GOT3 (cell line): ENCODE measurements at places on chromosomes 3 and 15.

- DNase-seq = no peak
Measured at GRCh38 chr15:73078722-73079121, 26.5 kb downstream of the NEO1 start.

DNA sequence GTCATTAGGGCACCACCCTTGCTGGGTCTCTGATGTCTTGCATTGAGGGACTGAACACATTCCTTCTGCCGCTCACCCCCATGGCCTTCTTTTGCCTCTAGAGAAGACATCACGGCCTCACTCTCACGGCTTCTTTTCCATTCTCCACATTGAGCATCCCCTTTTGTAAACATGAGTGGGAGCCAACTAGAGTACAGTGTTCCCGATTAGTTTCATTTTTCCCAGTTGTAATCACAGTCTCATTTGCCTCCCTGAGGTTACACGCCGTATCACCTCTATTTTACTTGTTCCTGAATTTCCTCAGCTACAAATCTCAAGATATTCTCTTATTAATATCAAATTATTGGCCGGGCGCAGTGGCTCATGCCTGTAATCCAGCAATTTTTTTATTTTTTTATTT, 17.5 kb downstream of the USP13 start:
- no peak for DNase-seq

GRCh38 chr3:132311841-132312240, 5.4 kb upstream of the ACP3 start:
- no peak for DNase-seq

- DNase-seq = no peak
Measured at GRCh38 chr15:89820666-89821611, 6.3 kb upstream of the ANPEP start.
